ENCODE measurements at places on chromosomes 1 and 21. TPM values are rescaled to one million over a fixed set of nuclear protein-coding genes. Genes with fewer than 3 reads are reported as not detected.
A peak's percentile ranks its signal among the peaks of the same experiment; 100 is the strongest.

KIF2C gene
- total RNA-seq, result 20.4 TPM

FCRL2 gene
- total RNA-seq, result not detected

PCP4 gene
- 18.1 TPM for total RNA-seq

HUNK gene
- total RNA-seq, result 61.4 TPM

LMX1A gene
- not detected for total RNA-seq

HSD3B2 gene
- total RNA-seq, result 0.32 TPM

EPHA2 gene
- 75.0 TPM for total RNA-seq

HMGN2 gene
- total RNA-seq, result 497 TPM

ARV1 gene
- 10.6 TPM for total RNA-seq

- DNase-seq, result no peak
- peak overlapping the region; percentile 68 for H3K27ac ChIP-seq
- H3K27me3 ChIP-seq, result peaks cover 14% of the 10 kb centered on the region
These were observed 11.8 kb upstream of the KIAA0040 start for GRCh38 chr1:175204330-175204729.

DNA sequence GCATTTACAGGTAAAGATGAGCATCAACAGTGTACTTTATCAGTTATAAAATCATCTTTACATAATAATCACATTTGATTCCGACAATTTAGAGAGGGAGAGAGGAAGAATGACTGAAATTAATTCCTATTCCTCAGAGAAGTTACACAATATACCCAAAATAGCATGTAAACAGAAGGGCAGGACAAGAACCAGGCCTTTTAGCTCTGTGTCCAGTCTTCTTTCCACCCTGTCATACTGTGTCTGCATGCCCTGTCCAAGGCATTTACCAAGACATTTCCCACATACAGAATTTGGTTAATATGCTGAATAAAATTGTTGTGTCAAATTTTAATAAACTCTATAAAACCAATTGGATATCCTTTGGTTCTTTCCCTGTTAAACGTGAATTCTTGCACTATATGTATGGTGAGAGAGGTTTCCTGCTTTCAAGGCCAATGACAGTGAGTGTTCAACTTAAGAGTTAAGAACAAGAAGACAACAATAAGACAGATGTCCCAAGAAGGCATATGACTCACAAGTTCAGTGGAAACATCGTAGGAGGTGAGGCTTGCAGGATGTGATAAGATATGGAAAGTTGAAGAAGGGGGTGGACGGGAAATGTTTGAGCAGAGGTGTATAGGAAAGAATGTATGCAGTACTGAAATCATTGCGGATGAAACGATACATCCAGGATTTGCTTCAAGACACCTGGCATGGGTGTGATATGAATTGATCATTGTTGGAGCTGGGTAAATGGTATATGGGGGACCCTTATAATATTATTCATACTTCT lies 20.8 kb downstream of the LRRC8B start:
- peaks cover 46% of the 10 kb centered on the region for H3K4me1 ChIP-seq
- H3K27ac ChIP-seq, result no peak overlapping the region
- no peak overlapping the region for H3K4me3 ChIP-seq
- H3K36me3 ChIP-seq, result no peaks in the 10 kb centered on the region

- no peak for DNase-seq
- no peaks in the 10 kb centered on the region for H3K36me3 ChIP-seq
- H3K4me1 ChIP-seq, result peaks cover 3% of the 10 kb centered on the region
These were observed 103.1 kb downstream of the ATP6V1G3 start for GRCh38 chr1:198437332-198437731.

- peaks cover 32% of the 10 kb centered on the region for H3K4me1 ChIP-seq
- peak overlapping the region; percentile 97 for H3K27ac ChIP-seq
- peak overlapping the region; percentile 79 for H3K4me3 ChIP-seq
- H3K36me3 ChIP-seq, result no peaks in the 10 kb centered on the region
These were observed 9.1 kb upstream of the IFI16 start for GRCh38 chr1:159000625-159001024.

- no peaks in the 10 kb centered on the region for H3K4me1 ChIP-seq
- H3K36me3 ChIP-seq, result no peaks in the 10 kb centered on the region
- no peak overlapping the region for H3K4me3 ChIP-seq
- DNase-seq, result no peak
- no peak overlapping the region for H3K27ac ChIP-seq
These were observed 11.9 kb downstream of the KRTAP10-1 start for GRCh38 chr21:44527983-44528633.

DNA sequence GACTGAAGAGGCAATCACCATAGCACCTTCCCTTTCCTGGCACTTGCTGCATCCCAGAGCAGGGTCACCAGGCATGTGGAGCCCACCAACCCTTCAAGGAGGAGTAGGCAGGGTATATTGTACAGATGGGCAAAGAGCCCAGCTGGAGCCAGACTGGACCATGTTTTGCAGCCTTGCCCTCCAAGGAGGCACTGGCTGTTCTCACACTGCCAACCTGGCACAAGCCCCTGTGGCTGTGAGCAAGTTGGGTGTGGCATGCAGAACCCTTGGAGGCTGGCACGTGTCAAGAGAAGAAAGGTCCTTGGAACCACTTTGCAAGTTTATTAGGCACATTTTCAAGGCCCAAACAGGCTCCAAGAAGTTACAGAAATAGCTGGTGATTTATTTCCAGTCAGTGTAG lies 146.4 kb downstream of the FOXD2 start:
- H3K27me3 ChIP-seq, result peaks cover 60% of the 10 kb centered on the region
- no peak overlapping the region for H3K27ac ChIP-seq
- H3K4me1 ChIP-seq, result peaks cover 9% of the 10 kb centered on the region
- no peak for DNase-seq
- H3K36me3 ChIP-seq, result no peaks in the 10 kb centered on the region

GRCh38 chr21:36817732-36818450 lies 119.0 kb downstream of the SIM2 start:
- H3K4me1 ChIP-seq, result peaks cover 14% of the 10 kb centered on the region
- no peak for DNase-seq
- H3K36me3 ChIP-seq, result no peaks in the 10 kb centered on the region
- no peak overlapping the region for H3K27ac ChIP-seq
- no peaks in the 10 kb centered on the region for H3K27me3 ChIP-seq

- H3K4me1 ChIP-seq, result peaks cover 17% of the 10 kb centered on the region
- peaks cover 2% of the 10 kb centered on the region for H3K27me3 ChIP-seq
- peaks cover 19% of the 10 kb centered on the region for H3K36me3 ChIP-seq
- H3K27ac ChIP-seq, result no peak within 1 kb of the TSS
- peak; percentile 65 for DNase-seq
These were observed at the start of gene CELSR2 for GRCh38 chr1:109248797-109249629. Gene CELSR2, plus strand, starts transcription at chr1:109249539. Its CDS starts 541 bp downstream, at chr1:109250080.

GRCh38 chr1:109115685-109116084 lies 1.8 kb downstream of the ELAPOR1 start:
- no peak overlapping the region for H3K27ac ChIP-seq
- no peaks in the 10 kb centered on the region for H3K36me3 ChIP-seq
- peaks cover 82% of the 10 kb centered on the region for H3K27me3 ChIP-seq
- H3K4me3 ChIP-seq, result no peak overlapping the region

DNA sequence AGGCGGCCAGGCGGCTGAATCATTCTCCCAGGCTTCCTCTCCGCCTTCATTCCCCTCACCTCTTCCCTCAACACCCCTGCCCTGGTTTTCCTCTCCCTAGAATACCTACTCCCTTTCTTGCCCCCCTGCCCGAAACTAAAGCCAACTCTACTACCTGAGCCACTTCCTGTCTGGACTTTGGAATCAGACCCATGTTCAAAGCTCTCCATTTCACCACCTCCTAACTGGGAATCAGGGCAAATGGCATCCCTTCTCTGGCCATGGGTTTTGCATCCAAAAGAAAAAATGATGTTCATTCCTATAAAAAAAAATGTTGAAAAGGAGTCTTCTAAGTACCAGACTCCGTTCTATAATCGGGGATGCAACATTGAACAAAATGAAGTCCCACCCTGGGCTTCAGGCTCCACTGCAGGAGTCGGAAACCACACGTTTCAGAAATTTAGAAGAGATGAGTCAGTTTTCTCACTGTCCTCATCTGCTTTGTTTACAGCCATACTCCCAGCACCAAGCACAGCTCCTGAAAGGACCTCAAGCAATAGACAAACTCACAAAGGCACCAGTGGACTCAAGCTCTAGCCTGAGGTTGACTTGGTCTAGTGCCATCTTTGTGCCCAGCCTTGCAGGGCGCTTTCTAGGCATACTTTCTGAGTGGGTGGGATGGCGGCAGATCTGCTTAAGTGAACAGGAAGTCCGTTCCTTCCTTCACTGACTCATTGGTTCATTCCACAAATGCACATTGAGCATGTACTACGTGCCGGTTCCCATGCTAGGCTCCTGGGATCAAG lies 176.2 kb downstream of the IGSF21 start:
- H3K4me3 ChIP-seq, result no peak overlapping the region
- H3K27ac ChIP-seq, result no peak overlapping the region
- DNase-seq, result no peak
- no peaks in the 10 kb centered on the region for H3K4me1 ChIP-seq
- H3K27me3 ChIP-seq, result peaks cover 66% of the 10 kb centered on the region

- H3K4me3 ChIP-seq, result no peak overlapping the region
- no peak for DNase-seq
- H3K36me3 ChIP-seq, result no peaks in the 10 kb centered on the region
- H3K27me3 ChIP-seq, result no peaks in the 10 kb centered on the region
These were observed 19.4 kb downstream of the CTXND2 start for GRCh38 chr1:150906329-150906728.

- no peak for DNase-seq
- peaks cover 10% of the 10 kb centered on the region for H3K4me1 ChIP-seq
- no peaks in the 10 kb centered on the region for H3K27me3 ChIP-seq
- no peak overlapping the region for H3K4me3 ChIP-seq
These were observed 121.5 kb downstream of the OLFML2B start for GRCh38 chr1:161902182-161902581.

- no peaks in the 10 kb centered on the region for H3K36me3 ChIP-seq
- H3K4me1 ChIP-seq, result peaks cover 12% of the 10 kb centered on the region
- no peak overlapping the region for H3K27ac ChIP-seq
- no peaks in the 10 kb centered on the region for H3K27me3 ChIP-seq
- DNase-seq, result no peak
These were observed 41.9 kb upstream of the EPS8L3 start for GRCh38 chr1:109805486-109806165.
